Ureter (tissue), 1 donor: ENCODE measurements at places on chromosomes 12 and 14. TPM values are rescaled to one million over a fixed set of nuclear protein-coding genes. Genes with fewer than 3 reads are reported as not detected.

DNA sequence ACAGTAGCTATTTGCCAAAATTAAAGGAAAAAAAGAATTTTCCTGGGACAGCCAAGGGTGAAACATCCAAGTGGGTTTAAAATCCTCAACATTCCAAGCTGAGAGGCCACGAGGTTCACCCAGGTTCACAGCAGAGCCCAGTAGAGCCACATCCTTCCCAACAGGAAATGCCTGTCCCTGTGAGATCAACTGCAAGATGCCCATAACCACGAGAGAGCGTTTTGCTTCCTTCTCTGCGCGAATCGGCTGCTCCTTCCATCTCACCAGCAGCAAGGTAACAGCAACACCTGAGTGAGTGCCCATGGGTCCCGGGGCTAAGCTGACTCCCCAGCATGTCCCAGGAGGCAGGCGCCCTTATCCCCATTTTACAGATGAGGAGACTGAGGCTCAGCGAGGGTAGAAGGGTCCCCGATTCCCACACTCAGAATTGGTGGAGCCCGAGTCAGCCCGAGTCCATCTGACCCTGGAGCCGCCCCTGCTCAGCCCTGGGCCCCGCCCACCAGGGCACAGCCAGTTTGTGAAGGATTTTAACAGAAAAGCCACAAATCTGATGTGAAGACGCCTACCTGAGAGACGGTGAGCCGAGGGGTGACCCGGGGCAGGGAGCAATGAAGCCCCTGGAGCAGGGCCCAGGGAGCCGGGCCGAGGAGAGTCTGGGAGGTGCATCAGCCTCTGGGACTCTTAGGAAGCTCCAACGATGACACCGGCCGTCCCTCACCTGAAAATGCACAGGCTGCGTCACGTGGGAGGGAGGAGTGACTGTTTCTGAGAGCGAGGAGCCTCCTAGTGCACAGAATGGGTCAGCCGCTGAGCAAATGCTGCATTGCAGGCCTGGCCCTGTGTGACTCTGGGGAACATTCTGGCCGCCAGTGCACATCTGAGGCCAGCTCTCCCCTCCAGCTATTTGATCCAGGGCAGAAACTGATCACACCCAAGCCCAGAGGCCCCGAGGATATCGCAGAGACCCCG is 236.9 kb upstream of the SFSWAP start:
- DNase-seq = no peak

GRCh38 chr12:105476616-105477015 is 146.1 kb downstream of the C12orf75 start:
- no peak for DNase-seq

GRCh38 chr14:78341827-78342389 is 171.7 kb downstream of the NRXN3 start:
- no peak for DNase-seq

GRCh38 chr14:97841762-97842161 is 1044.6 kb downstream of the VRK1 start:
- DNase-seq = no peak

- no peak for DNase-seq
Observed at GRCh38 chr12:122137681-122138080, 36.3 kb downstream of the IL31 start.

- no peak for DNase-seq
Observed at GRCh38 chr12:70379846-70380245, 13.8 kb downstream of the KCNMB4 start.

DNA sequence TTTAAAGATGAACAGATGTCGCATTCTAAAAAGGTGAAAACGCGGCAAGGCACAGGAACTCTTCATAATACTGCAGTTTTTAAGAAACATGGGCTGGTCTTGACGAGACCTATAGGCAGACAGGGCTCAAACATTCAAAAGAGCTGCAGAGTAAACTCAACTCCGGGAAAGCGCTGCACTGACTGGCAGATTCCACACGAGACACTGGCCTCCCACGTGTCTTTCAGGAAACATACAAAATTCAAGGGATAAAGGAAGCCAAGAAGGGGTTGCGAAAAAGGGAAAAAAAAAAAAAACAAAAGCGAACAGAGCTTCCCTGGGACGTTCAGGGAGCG is 614 bp upstream of the ARF6 start:
- peak; percentile 78 for DNase-seq

DNA sequence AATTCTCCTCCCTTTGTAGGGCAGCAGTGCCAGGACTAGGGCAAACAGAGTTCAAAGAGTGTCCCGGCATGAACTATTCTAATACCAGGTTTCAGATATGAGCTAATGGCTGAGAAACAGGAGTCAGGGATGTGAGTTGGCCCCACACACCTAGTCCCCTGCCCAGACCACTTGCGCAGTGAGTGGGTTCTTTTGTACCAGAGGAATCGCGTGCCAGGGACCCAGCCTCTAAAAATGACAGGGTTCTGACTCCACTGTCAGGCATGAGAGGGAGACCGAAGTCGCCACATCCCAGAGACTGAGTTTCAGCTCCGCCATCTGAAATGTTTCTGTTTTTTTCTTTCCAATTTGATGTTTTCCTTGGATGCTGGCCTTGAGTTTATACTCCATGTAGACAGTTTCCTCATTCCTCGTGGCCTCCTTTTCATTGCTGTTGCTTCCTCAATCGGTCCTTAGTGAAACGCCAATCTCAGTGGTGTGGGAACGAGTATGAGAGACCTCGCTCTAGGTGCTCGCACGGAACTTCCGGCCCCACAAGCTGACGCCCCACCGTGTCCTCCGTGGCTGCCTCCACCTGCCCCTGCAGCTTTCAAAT is 31.5 kb downstream of the FBXL14 start:
- DNase-seq = no peak

DNA sequence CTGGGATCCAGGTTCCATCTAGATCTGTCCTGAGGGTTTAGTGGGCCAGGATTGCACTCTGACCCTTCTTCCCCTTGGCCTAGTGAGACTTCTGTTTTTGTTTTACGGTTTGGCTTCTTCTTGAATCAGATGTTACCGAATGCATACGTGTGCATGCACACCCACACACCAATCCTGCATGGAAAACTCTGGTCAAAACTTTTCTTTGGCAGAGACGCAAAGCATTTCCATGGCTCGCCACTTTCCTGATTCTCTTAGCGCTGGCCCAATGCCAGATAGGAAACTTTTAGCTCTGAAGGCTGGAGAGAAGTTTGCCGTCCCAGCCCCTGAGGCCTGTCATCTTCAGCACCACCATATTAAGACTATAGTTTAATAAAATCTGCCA is 67.4 kb upstream of the ACTN1 start:
- peak; percentile 60 for DNase-seq

GRCh38 chr12:115233891-115234543 is 550.0 kb upstream of the TBX3 start:
- DNase-seq = no peak

- DNase-seq = no peak
Observed at GRCh38 chr12:14913381-14913781, 25.0 kb downstream of the ERP27 start.

DNA sequence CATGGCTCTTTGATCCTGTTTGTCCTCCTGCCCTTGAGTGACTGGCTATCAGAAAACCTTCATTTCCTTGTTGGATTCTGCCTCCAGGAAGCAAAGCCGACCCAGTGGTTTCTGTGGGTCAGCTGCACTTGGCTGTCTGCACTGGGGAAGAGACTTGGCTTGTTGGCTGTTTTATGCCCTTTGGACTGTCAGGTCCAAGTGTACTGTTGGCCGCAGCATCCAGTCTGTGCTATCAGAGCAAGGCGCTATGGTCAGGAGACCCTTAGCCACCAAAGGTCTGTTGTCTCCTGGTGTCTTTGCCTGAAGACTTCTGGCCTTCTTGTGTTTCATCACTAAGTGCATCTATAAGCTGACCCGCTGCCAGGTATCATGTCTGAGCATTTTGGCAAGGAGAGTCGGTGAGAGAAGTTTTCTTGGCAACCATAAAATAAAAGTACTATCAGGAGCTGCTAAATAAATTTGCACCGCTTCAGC is 177.4 kb upstream of the HIF1A start:
- DNase-seq = no peak

- no peak for DNase-seq
Observed at GRCh38 chr14:38125481-38126037, 82.1 kb upstream of the SSTR1 start.

- peak; percentile 79 for DNase-seq
Observed at GRCh38 chr12:20212658-20213555, 155.4 kb upstream of the PDE3A start.

GRCh38 chr12:92551853-92552397 is 150.9 kb upstream of the PLEKHG7 start:
- DNase-seq = no peak

DNA sequence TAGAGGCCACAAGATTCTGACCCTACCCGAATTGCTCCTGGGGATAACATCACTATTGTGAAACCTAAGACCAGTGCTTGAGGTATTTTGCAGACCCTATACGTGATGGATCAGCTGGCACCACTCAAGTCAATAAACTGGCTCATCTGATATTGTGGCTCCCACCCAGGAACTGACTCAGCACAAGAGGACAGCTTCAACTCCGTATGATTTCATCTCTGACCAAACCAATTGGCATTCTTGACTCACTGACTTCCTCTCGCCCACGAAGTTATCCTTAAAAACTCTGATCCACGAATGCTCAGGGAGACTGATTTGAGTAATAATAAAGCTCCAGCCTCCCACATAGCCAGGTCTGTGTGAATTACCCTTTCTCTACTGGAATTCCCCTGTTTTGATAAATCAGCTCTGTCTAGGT is 1036.1 kb upstream of the TMEM132C start:
- no peak for DNase-seq

MYRFL gene
- not detected for total RNA-seq

CLBA1 gene
- 17.3 TPM for total RNA-seq

CBX5 gene
- 70.2 TPM for total RNA-seq

GALNT8 gene
- 0.70 TPM for total RNA-seq

SMIM41 gene
- 0.78 TPM for total RNA-seq

LHX5 gene
- not detected for total RNA-seq

DGKA gene
- total RNA-seq = 155 TPM

AVPR1A gene
- 17.2 TPM for total RNA-seq

RAPGEF3 gene
- total RNA-seq = 83.4 TPM
